ENCODE measurements at places on chromosomes 2 and 18.

GRCh38 chr2:224952936-224953657 lies 89.2 kb downstream of the DOCK10 start:
- no peak for DNase-seq

GRCh38 chr2:238694136-238694755 lies 153.6 kb upstream of the TWIST2 start:
- DNase-seq, result no peak

DNA sequence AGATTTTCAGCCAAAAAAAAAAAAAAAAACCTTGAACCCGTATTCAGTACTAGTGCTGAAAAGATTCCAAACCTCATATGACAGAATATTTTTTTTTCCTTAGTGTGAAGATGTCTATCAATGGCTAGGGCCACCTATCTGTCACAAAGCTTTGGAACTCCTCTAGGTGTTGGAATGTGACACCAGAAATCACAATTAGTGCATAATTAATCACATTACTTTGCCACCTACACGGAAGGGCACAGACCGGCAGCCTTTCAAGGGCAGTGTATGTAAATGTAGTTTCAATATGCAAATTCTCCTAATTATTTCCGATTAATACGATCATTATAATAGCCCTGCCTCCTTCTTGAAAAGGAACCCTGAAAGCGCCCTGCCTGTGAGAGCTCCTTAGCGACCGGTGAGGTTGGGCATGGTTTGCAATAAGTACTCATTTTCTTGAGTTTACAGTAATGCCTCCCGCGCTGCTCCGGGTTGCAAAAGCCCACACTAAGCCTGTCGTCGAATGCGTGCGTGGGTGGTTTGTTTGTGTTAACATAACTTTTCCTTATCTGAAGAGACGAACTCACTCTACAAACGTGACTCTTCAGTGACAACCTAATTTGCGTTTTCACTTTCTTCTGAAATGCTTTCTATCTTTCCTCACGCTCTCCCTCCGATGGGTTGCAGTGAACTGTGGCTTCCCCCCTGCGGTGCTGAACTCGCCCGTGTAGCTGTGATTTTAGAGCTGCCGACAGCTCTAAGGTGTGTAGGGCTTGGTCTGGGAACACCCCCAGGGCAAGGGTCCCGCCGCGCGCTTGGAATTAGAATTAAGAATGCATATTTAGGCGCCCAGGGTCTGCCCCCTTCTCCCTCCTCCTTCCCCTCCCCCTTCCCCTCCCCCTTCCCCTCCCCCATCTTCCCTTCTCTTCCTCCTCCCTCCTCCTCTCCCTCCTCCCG lies 765 bp upstream of the ID2 start:
- peak; percentile 6 for DNase-seq

- DNase-seq, result no peak
Measured at GRCh38 chr18:36527740-36528455, 230.4 kb downstream of the FHOD3 start.

GRCh38 chr2:181648478-181649155 lies 8.3 kb downstream of the CERKL start:
- DNase-seq, result no peak

DNA sequence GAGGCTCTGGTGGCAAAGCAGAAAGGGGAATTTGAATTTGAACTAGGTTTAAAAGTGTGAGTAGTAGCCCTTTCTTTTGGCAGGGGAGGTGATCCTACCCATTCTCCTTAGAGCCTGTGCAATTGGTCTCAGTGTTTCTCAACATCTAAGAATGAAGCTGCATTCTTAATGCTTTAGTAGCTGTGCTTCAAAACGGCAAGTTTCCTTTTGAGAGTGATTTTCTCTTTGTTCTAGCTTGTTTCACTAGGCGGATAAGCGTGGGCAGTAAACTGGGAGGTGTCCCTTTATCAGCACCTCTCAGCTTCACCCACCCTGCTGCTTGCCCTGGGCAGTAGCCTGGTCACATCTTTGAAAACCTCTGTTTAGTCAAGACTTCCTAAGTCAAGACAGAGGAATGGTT lies 6.7 kb downstream of the CRIM1 start:
- DNase-seq, result no peak

- no peak for DNase-seq
Measured at GRCh38 chr2:8682719-8683667, 1.1 kb downstream of the ID2 start.

- DNase-seq, result no peak
Measured at GRCh38 chr2:152280780-152281179, 54.2 kb upstream of the FMNL2 start.

DNA sequence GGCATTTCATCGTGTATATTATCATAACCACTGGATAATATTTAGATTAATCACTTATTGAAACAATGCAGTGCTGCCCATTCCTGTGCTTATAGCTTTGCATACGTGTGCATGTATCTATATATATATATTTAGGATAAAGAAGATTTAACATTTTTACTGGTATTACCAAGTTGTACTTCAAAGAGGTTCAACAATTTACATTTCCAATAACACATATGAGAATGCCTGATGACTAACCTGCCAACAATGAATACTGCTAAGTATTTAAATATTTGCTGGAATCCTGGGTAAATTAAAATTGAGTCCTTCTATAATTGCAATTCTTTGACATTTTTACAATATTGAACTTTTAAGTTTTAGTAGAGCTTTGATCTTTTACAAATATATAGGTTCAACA lies 111.4 kb downstream of the SLC39A10 start:
- DNase-seq, result no peak

- no peak for DNase-seq
Measured at GRCh38 chr18:2186967-2187366, 384.3 kb downstream of the METTL4 start.

DNA sequence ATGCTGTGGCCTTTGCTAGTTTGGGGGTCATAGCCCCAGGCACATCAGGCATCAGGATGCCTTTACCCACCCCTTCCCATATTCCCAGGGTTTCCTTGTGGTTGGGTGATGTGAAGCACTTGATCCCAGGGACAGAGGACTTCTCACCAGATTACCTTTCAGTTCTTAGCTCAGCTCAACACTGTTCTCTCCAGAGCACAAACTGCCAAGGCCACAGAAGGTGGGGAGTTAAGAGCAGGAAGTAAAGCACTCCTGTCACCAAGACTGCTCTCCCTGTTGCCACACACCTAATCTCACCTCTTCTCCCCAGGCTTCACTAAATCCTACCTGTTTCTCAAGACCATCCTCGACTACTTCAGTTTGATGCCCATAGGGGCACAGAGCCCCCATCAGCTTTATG lies 25.9 kb downstream of the FHOD3 start:
- DNase-seq, result no peak

DNA sequence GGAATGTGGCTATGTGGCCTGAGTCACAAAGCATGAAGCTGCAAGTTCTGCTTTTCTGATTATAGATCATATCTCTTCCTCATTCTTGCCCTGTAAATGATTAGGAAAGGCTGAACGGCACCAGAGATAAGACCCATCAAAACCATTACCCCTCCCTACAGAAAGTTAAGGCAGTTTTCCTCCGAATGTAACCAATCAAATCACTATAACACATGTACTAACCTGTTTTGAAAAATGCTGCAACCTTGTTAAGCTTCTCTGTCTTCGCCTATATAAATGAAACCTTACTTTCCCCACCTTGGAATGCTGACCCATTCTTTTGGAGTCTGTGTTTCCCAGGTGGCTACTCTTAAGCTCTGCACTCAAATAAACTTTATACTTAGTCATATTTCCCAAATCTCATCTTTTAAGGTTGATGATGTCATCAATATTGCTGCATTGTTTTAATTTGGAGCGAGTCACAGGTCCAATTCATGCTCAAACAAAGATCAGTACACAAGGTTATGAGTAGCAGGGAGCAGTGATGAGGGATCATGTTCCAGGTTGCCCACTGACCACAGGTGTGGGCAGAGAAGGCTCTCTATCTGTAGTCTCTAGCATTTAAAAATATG lies 662.3 kb downstream of the IRS1 start:
- no peak for DNase-seq

- peak; percentile 68 for DNase-seq
Measured at GRCh38 chr18:58195278-58195765, 151.3 kb downstream of the NEDD4L start.

GRCh38 chr2:168645696-168646338 lies 156.6 kb upstream of the NOSTRIN start:
- no peak for DNase-seq

GRCh38 chr2:23545396-23545795 lies 160.4 kb downstream of the KLHL29 start:
- DNase-seq, result peak; percentile 53

DNA sequence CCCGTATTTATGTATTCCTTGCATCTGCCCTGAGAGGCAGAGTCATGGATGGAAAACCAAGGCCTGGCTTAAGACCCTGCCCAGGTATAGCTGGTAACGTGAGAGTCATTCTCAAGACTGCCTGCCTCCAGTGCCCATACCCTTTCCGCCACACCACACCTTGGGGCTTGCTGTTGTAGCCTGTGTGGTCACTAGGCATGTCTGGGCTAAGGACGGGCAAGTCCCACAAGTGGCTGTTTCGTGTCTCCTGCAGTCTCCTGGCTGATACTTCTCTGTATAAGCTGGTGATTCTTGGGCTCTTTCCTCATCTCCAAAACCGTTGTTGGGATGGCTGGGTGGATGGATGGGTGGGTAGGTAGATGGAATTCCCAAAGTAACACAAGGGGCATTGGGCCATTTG lies 269.8 kb downstream of the KLHL29 start:
- no peak for DNase-seq

- no peak for DNase-seq
Measured at GRCh38 chr2:48380989-48381625, 148.8 kb upstream of the STON1 start.

- DNase-seq, result no peak
Measured at GRCh38 chr2:63124218-63124617, 73.6 kb downstream of the OTX1 start.

DNA sequence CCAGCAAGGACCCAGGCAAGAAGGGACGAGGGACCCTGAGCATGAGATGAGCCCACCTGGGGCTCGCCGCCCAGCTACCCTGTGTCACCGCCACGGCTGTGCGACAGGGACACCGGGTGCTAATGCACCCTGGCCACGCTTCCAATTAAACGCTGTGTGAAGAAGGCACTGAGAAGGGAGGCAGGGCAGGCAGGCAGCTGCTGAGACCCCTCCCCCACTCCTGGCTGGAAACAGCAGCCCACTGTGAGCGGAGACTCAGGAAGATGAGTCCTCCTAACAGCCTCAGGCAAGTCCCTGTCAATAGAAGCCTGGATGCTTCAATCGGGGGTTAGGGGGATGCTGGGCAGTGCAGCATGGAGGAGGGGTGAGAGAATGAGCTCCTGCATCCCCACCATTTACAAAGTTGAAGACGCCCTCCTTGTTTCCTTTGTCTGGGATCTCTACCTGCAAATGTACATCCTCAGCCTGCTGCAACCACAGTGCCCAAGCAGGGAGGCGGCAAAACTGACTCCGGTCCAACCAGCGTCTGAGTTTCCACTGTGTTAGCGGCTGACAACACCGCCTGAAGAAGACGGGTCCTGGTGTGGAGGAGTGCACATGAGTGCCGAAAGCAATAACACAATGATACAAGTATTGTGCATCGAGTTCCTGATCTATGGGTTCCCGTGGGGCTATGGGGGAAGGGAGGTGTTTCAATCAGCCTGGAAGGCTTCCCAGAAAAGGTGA lies 12.8 kb downstream of the TMEM163 start:
- DNase-seq, result no peak
